ENCODE measurements at places on chromosomes 16 and 17. TPM values are rescaled to one million over a fixed set of nuclear protein-coding genes. Genes with fewer than 3 reads are reported as not detected.

DNA sequence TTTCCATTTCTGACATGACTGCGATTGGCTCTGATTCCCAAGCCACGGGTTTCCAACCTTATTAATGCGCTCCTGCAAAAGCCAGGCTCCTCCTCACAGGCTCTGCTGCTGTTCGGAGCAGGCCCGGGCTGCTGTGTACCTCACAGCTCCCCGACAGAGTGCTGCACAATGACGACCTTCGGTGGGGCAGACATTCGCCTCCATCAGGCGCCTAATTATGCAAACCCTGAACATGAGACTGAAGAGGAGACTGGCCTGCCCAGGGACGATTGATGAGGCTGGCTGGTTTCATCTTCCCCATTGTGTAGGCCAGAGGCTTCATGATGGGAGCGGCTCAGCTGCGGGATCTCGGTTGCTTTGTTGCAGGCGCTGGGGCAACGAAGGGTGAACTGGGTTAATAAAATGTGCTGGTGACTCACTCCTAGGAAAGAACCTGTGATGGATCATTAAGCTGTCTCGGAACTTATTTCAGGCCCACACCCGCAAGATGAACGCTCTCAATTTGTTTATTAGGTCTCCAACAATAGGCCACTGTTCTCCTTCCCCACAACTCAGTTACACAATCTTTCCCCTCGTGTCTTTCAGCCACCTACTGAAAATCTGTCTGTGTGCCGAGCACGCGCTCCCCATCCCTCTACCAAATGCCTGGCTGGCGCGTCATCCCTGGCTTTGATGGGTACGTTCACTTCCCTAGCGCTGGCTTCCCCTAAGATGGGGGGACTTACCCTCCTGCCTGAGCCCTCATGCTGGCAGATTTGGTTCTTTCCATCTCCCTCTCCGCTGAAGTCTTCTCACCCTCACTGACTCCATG is 27.2 kb upstream of the TOB1 start:
- no peaks in the 10 kb centered on the region for H3K36me3 ChIP-seq
- no peaks in the 10 kb centered on the region for H3K4me1 ChIP-seq
- H3K4me3 ChIP-seq, result no peak overlapping the region
- H3K27ac ChIP-seq, result peak overlapping the region; percentile 97

MEOX1 gene
- not detected for total RNA-seq

DNA sequence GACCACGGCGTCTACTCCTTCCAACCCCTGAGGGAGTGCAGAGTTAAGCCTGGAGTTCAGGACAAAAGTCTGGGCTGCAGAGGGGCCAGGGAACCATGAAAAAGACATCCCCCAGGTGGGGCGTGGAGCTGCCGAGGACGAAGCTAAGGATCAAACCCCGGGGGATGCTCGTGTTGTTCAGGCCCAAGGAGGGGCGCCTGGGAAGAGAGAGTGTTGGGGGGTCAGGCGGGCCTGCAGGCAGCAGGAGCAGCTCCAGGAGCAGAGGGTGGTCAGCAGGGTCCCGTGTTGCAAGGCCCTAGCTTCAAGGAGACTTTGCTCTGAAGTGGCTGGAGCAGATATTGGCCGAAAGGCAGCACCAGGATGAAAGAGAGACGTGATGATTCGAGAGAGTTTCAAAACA is 26.7 kb downstream of the NECAB2 start:
- no peaks in the 10 kb centered on the region for H3K27me3 ChIP-seq
- no peaks in the 10 kb centered on the region for H3K4me1 ChIP-seq
- H3K4me3 ChIP-seq, result no peak overlapping the region

- H3K4me1 ChIP-seq, result no peaks in the 10 kb centered on the region
- no peak overlapping the region for H3K27ac ChIP-seq
These were observed 22.6 kb downstream of the MAP3K3 start for GRCh38 chr17:63644846-63645245.

SLC47A2 gene
- not detected for total RNA-seq

DNA sequence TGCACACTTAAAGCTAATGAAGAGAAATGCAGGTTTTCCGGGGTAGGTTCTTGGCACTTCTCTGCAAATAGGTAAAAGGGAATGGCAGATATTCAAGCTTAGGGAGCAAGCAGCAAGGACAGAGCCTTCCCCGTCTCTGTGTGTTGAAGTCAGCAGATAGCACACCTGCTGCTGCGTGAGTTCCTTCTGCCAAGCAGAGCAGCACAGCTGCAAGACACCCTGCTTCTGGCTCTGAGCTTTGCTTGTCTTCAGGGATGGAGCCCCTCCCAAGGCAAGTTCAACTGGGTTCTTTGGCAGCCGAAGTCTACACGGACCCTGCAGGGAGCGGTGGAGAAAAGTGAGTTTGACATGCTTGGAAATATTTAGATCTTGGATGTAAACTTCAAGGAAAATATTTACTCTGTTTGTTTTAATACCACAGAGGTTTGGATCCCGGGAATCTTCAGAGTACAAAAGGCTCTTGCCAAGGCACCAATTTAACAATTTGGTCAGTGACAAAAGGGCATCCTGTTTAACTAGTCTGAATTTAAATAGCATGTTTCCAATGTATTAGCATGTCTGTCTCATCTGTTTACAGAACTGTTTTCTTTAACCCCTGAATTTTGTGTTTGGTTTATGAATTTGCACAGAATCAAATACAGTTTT is 113.4 kb upstream of the KCNJ16 start:
- no peak overlapping the region for H3K4me3 ChIP-seq
- H3K27me3 ChIP-seq, result no peaks in the 10 kb centered on the region
- no peaks in the 10 kb centered on the region for H3K36me3 ChIP-seq

PLXDC1 gene
- 15.5 TPM for total RNA-seq

- DNase-seq, result no peak
- no peaks in the 10 kb centered on the region for H3K36me3 ChIP-seq
These were observed 333.1 kb downstream of the CPPED1 start for GRCh38 chr16:12470311-12471229.

PRSS53 gene
- 1.7 TPM for total RNA-seq

GRCh38 chr17:29616300-29617048 is 6.2 kb downstream of the CORO6 start:
- H3K4me3 ChIP-seq, result peak overlapping the region; percentile 65
- no peak overlapping the region for H3K27ac ChIP-seq
- no peak for DNase-seq
- H3K4me1 ChIP-seq, result no peaks in the 10 kb centered on the region

GRCh38 chr16:48619979-48620378 is 10.0 kb upstream of the N4BP1 start:
- no peak for DNase-seq
- H3K36me3 ChIP-seq, result no peaks in the 10 kb centered on the region
- no peak overlapping the region for H3K4me3 ChIP-seq
- no peaks in the 10 kb centered on the region for H3K4me1 ChIP-seq
- no peaks in the 10 kb centered on the region for H3K27me3 ChIP-seq

DNA sequence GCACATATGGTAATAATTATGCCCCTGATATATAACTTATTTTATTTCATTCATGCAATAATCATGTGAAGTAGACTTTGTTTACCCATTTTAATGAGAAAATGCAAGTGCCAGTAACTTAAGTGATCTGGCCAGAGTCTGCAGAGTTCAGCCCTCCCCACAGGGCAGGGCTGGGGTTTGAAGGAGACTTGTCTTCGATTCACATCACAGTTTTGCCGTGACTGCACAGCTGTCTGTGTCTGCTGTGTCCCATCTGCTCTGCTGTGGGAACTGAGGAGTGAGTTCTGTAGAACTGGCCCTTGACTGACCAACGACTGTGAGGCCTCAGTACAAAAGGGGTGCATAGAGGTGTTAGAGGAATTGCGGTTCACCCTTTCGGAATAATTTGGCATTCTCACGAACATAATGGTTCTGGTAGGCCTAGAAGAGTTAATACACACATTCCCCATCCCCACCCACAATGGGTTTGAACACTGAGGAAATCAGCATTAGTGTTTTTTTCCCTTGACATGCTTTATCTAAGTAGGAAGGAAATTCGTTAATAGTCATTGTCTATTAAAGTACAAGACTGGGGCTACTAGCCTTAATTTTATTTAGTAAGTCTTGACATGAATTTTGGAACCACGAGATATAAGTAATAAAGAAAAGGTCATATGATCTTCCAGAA is 113.6 kb upstream of the MON1B start:
- H3K4me3 ChIP-seq, result no peak overlapping the region
- no peak for DNase-seq
- no peaks in the 10 kb centered on the region for H3K27me3 ChIP-seq
- no peak overlapping the region for H3K27ac ChIP-seq
- H3K36me3 ChIP-seq, result no peaks in the 10 kb centered on the region

DNA sequence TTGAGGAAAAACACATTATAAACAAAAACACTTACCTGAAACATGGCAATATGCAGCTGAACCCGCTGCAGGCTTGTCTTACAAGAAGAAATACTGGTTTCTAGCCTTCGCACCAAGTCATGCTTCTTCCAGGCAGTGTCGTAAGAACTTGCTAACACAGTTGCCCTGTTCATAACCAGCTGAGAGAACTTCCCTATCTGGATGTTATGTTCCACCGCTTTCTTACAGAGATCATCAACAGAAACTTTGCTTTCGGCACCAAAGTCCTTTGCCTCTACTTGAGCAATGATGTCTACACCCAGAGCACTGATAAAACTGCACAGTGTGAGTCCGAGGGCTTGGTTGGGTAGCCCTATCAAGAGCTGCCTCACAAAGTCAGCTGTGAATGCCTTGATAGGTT is 27.9 kb upstream of the ARL6IP1 start:
- H3K27ac ChIP-seq, result no peak overlapping the region
- H3K4me1 ChIP-seq, result peaks cover 5% of the 10 kb centered on the region
- no peak overlapping the region for H3K4me3 ChIP-seq
- DNase-seq, result no peak

DNA sequence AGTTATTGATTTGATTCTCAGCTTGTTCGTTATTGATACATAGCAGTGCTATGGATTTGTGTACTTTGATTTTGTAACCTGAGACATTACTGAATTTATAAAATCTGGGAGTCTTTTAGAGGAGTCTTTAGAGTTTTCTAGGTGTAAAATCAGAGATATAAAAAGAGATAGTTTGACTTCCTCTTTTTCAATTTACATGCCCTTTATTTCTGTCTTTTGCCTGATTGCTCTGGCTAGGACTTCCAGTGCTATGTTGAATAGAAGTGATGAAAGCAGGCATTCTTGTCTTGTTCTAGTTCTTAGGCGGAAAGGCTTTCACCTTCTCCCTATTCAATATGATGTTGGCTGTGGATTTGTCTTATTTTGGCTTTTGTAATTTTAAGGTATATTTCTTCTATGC is 106.2 kb downstream of the PHKB start:
- H3K27me3 ChIP-seq, result no peaks in the 10 kb centered on the region
- no peaks in the 10 kb centered on the region for H3K4me1 ChIP-seq
- no peaks in the 10 kb centered on the region for H3K36me3 ChIP-seq
- H3K4me3 ChIP-seq, result no peak overlapping the region

- no peaks in the 10 kb centered on the region for H3K4me1 ChIP-seq
- no peak for DNase-seq
- no peaks in the 10 kb centered on the region for H3K36me3 ChIP-seq
- no peak overlapping the region for H3K27ac ChIP-seq
These were observed 194.3 kb upstream of the RPL38 start for GRCh38 chr17:74009056-74009625.

- no peak overlapping the region for H3K27ac ChIP-seq
- peak; percentile 92 for DNase-seq
- peaks cover 51% of the 10 kb centered on the region for H3K27me3 ChIP-seq
- H3K36me3 ChIP-seq, result no peaks in the 10 kb centered on the region
- H3K4me1 ChIP-seq, result peaks cover 4% of the 10 kb centered on the region
These were observed 17.3 kb upstream of the WFDC1 start for GRCh38 chr16:84277244-84277823.

- no peak for DNase-seq
- H3K4me1 ChIP-seq, result no peaks in the 10 kb centered on the region
- no peak overlapping the region for H3K27ac ChIP-seq
- H3K4me3 ChIP-seq, result no peak overlapping the region
- no peaks in the 10 kb centered on the region for H3K27me3 ChIP-seq
These were observed 24.1 kb upstream of the CIITA start for GRCh38 chr16:10852948-10853347.

CMTM4 gene
- 59.3 TPM for total RNA-seq

G6PC1 gene
- total RNA-seq, result not detected

- no peak for DNase-seq
- H3K36me3 ChIP-seq, result no peaks in the 10 kb centered on the region
- no peaks in the 10 kb centered on the region for H3K27me3 ChIP-seq
- no peaks in the 10 kb centered on the region for H3K4me1 ChIP-seq
- no peak overlapping the region for H3K27ac ChIP-seq
These were observed 12.1 kb upstream of the SCN4A start for GRCh38 chr17:63984651-63985386.

RAB40B gene
- total RNA-seq, result 3.9 TPM
